RPMI7951 (cell line): ENCODE measurements at places on chromosomes 3 and 15. TPM values are rescaled to one million over a fixed set of nuclear protein-coding genes. Genes with fewer than 3 reads are reported as not detected.

SH3GL3 gene
- 0.24 TPM in 1 of 2 replicates, not detected in the other for total RNA-seq

DOCK3 gene
- total RNA-seq = 0.10 and 0.12 TPM in 2 replicates

NANOGP8 gene
- total RNA-seq = not detected in 2 replicates

DNA sequence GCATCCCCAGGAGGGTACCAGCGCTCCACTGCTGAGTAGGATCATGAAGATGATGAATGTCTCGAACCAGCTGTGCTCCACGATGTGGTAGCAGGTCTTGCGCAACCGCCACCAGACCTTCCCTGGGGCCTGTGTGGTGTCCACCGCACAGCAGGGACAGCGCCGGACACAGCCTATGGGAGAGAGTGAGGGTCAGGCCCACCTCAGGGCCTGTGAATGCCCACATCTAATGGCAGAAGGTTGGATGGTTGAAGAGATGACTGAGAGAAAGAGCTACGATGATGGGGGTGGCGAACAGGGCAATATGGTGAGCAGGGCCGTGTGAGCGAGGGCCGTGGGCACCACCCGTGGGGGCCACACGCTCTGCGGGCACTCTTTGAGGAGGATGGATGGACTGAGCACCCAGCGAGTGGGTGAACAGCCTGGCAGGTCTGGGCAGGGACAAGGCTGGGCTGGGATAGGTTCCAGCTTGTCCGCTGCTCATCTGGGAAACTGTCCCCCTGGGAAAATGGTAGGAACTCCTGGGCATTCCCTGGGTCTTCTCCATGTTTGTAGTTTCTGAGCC lies 74.1 kb downstream of the SCN5A start:
- no peak for DNase-seq

DNA sequence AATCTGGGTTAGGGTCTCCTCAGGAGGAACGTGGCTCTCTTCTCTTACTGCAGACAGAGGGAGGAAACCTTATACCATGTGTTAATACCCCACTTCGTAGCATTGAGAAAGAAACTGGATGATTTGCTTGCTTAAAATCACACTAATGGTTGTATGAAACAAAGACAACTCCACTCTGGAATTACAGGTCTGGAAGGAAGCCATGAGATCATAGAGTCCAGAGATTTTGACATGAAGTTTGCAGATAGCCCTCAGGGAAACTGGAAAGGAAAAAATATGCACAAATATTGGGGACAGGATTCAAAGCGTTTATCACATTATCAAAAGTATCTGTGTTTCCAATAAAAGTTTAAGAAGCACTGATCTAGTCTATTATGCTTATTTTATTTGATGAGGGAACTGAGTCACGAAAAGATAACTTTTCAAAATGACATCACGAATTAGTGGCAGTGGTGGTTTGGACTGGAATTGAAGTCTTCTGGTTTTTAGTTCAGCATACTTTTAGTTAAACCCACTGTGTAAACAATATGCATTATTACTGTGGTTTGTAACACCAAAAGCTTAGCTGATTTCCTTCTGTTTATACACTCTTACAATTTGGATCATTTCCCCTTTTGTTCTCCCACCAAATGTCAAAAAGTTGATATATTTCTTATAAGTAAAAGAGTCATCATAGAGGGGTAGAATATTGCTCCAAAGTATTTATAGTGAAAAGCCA lies 16.8 kb downstream of the FGF7 start:
- no peak for DNase-seq
